Fibroblast of lung (primary cell): ENCODE measurements at places on chromosomes 1 and 21. TPM values are rescaled to one million over a fixed set of nuclear protein-coding genes. Genes with fewer than 3 reads are reported as not detected.

The EBNA1BP2 gene
- total RNA-seq: 39.1 and 44.4 TPM in 2 replicates

The HAPLN2 gene
- not detected in 2 replicates for total RNA-seq

The WARS2 gene
- total RNA-seq: 20.3 and 22.1 TPM in 2 replicates

The RHD gene
- not detected in 2 replicates for total RNA-seq

The BRDT gene
- total RNA-seq: not detected in 2 replicates

GRCh38 chr21:38308532-38309119, 51.8 kb downstream of the KCNJ15 start:
- no peaks in the 10 kb centered on the region for H3K27me3 ChIP-seq

- H3K27ac ChIP-seq: no peak overlapping the region
- peak; percentile 12 for DNase-seq
- H3K4me1 ChIP-seq: no peaks in the 10 kb centered on the region
- no peaks in the 10 kb centered on the region for H3K36me3 ChIP-seq
Measured at GRCh38 chr1:109314795-109315194, 8.0 kb upstream of the MYBPHL start.

DNA sequence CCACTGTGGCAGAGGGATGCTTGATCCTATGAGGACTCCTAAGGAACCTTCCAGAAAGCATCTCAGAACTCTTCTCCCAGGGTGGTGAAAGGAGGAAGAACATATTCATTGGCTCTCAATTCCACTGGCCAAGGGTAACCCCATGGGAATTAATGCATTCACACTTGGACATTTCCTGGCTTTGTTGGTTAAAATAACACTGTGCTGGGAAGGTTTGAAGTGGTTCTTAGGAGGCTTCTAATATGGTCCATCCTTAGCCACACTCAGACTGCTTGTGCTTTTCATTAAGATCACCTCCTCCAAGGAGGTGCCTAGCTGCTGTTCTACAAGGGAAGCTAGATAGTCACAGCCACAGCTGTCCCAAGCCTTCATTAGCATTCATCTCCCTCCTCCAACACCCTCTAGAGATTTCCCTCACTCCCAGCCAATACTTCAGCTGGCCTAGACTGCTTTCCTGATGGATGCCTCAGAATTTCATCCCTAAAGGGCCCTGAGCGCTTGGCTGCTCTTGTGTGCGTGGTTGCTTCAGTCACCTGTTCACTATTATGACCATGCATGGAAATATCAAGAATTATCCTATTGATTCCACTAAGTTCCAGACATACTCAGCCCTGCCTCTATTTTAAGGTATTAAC, 544.4 kb downstream of the PLPP3 start:
- H3K27me3 ChIP-seq: no peaks in the 10 kb centered on the region
- no peak overlapping the region for H3K4me3 ChIP-seq
- no peaks in the 10 kb centered on the region for H3K36me3 ChIP-seq
- H3K27ac ChIP-seq: no peak overlapping the region

GRCh38 chr1:111232134-111232533, 4.6 kb downstream of the CHI3L2 start:
- H3K4me1 ChIP-seq: no peaks in the 10 kb centered on the region
- H3K36me3 ChIP-seq: no peaks in the 10 kb centered on the region
- H3K4me3 ChIP-seq: no peak overlapping the region

GRCh38 chr1:92201973-92202372, 15.7 kb upstream of the C1orf146 start:
- no peaks in the 10 kb centered on the region for H3K4me1 ChIP-seq
- H3K4me3 ChIP-seq: no peak overlapping the region
- no peak overlapping the region for H3K27ac ChIP-seq
- H3K27me3 ChIP-seq: no peaks in the 10 kb centered on the region

DNA sequence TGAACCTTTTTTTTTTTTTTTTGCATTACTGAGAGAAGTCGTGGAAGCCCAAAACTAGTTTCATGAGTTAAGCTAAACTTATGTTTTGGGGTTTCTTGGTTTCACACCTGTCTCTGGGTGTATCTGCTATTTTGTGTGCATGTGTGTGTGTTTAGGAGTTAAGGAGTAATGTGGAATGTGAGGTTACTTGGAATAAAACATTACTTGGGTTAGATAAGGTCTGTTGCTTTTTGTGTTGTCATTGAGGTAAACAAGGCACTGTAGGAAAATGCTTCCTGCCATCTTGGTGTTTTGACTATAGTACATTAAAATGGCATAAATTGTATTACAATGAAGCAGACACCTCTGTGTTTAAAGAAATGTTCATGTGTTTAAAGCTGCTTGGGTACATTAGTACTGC, 2.9 kb downstream of the TENT5C start:
- H3K36me3 ChIP-seq: no peaks in the 10 kb centered on the region
- no peak for DNase-seq
- H3K4me1 ChIP-seq: peaks cover 14% of the 10 kb centered on the region
- no peak overlapping the region for H3K4me3 ChIP-seq
